A549 treated with CORT108297 at 1 μM for 4 hours (cell line): ENCODE measurements at places on chromosomes 7 and 10. TPM values are rescaled to one million over a fixed set of nuclear protein-coding genes. Genes with fewer than 3 reads are reported as not detected.

The GIGYF1 gene
- total RNA-seq, result 11.9 to 22.9 TPM (median 22.7 TPM) in 5 replicates

The CFAP46 gene
- total RNA-seq, result 1.0 to 1.9 TPM (median 1.5 TPM) in 5 replicates

The SPDYE1 gene
- not detected in 5 replicates for total RNA-seq

The SRRM3 gene
- 6.3 to 10.0 TPM (median 8.5 TPM) in 5 replicates for total RNA-seq

The EMX2 gene
- total RNA-seq, result not detected in 5 replicates

The AKR1C4 gene
- total RNA-seq, result 0.22 to 0.42 TPM (median 0.30 TPM) in 5 replicates

The MMD2 gene
- not detected in 5 replicates for total RNA-seq

The TMEM130 gene
- 0.26 to 0.43 TPM (median 0.36 TPM) in 5 replicates for total RNA-seq

The MCM10 gene
- 21.6 to 28.6 TPM (median 24.1 TPM) in 5 replicates for total RNA-seq

The PIP gene
- total RNA-seq, result 0.15 to 0.38 TPM (median 0.18 TPM) in 3 of 5 replicates, not detected in the others

The CTAGE4 gene
- total RNA-seq, result not detected in 5 replicates

The PUS7 gene
- total RNA-seq, result 22.9 to 34.7 TPM (median 25.6 TPM) in 5 replicates

The TET1 gene
- 0.35 to 0.58 TPM (median 0.53 TPM) in 5 replicates for total RNA-seq

The ZNF680 gene
- 1.7 to 3.1 TPM (median 2.3 TPM) in 5 replicates for total RNA-seq
